Stimulated activated naive B cell treated with anti-CD40 and anti-IgM and Interleukin-4, amounts not matched to agents 10 μg/mL and 1 μg/mL and 100 μg/mL, for 72 hours (primary cell): ENCODE measurements at places on chromosomes 2 and 18.

DNA sequence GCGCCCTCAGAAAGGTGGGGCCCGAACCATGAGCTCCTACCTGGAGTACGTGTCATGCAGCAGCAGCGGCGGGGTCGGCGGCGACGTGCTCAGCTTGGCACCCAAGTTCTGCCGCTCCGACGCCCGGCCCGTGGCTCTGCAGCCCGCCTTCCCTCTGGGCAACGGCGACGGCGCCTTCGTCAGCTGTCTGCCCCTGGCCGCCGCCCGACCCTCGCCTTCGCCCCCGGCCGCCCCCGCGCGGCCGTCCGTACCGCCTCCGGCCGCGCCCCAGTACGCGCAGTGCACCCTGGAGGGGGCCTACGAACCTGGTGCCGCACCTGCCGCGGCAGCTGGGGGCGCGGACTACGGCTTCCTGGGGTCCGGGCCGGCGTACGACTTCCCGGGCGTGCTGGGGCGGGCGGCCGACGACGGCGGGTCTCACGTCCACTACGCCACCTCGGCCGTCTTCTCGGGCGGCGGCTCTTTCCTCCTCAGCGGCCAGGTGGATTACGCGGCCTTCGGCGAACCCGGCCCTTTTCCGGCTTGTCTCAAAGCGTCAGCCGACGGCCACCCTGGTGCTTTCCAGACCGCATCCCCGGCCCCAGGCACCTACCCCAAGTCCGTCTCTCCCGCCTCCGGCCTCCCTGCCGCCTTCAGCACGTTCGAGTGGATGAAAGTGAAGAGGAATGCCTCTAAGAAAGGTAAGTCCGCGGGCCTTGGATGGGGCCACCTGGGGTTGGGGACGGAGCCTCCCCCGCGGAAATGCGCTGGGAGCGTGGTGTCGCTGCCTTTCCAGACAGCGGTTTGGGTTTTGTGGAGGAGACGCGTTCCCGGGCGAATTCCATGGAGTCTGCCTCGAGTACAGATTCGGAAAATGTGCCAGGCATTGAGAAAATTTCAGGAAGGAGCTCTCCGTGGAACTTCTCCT lies 559 bp downstream of the HOXD1 start:
- no peak for DNase-seq

- no peak for DNase-seq
Observed at GRCh38 chr2:233075141-233075965, 15.2 kb downstream of the INPP5D start.

DNA sequence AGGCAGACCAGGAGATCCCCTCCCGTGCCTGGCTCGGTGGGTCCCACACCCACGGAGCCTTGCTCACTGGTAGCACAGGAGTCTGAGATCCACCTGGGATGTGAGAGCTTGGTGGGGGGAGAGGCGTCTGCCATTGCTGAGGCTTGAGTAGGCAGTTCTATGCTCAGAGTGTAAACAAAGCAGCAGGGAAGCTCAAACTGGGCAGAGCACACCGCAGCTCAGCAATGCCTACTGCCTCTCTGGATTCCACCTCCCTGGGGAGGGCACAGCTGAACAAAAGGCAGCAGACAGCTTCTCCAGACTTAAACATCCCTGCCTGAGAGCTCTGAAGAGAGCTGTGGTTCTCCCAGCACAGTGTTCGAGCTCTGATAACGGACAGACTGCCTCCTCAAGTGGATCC lies 85.1 kb downstream of the UGP2 start:
- DNase-seq: no peak

GRCh38 chr2:102021779-102022178 lies 30.0 kb downstream of the IL1R2 start:
- DNase-seq: no peak

DNA sequence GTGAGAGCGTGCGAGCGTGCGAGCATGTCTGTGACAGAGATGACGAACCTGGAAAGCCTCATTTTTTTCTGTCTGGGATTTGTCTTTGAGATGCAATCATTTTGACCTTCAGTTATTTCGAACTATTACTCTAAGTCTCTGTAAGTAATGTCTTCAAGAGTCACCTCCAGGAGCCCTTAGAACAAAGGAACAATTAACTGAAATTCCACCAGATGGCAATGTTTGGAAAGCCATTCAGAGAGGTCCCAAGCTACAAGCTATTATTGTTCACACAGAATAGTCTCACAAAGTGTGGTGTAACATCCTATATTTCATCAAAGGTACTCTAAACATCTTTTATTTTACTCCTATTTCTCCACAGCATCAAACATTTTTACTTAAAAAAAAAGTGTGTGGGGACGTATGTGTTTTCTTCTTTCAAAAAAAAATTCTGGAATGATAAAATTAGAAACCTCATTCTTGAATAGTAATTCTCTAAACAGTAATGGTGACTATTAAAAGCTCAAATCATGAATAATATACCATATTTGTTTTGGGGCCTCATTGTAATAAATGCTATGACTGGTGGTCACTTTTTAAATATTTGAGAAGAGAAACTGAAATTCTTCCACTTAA lies 35.1 kb upstream of the MAPRE2 start:
- DNase-seq: no peak

- DNase-seq: no peak
Observed at GRCh38 chr2:20506201-20506685, 59.4 kb downstream of the RHOB start.

- no peak for DNase-seq
Observed at GRCh38 chr2:132279930-132280615, 118.3 kb upstream of the ANKRD30BL start.

- DNase-seq: no peak
Observed at GRCh38 chr2:222169346-222169745, 129.5 kb downstream of the PAX3 start.

DNA sequence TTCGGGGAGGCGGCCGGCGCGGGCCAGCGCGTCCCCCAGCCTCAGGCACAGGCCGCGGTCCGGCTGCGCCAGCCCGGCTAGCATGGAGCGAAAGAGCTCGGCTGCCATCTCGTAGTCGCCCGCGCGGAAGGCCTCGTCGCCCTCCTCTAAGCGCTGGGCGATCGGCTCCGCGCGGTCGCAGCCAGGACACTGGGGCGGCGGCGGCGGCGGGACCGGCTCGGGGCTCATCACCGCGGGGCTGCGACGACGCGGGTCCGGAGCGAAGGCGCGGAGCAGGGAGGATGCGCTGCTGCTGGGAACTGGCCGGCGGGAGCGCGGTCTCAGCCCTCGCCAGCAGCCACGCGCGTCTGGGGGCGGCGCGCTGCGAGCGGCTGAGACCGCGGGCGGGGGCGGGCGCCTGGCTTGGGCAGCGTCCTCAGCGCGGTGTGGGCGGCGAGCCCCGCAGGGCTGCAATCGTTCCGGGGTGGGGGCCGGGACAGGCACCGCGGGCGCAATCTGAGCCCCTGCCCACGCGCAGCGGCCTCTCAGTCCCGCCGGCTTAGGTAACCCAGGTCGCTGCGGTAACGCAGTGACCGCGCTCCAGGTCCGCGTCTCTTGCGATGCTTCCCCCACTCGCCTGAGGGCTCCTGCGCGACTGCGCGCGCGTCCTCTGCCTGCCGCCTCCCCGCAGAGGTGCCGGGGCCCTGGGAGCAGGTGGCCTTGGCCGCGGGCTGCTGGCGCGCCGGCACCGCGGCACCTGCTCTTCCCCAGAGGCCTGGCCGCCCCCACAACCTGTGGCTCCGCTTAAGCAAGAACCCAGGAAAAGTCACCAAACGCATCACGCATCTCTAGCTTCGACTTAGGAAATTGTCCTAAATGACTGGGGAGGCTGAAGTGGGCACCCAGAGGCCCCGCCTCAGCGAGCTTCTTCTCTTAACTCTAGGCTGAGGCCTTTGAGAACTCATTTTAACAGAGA lies at the start of gene LONRF2:
TSS of gene LONRF2 (minus strand) at position 636 of the 955 bp plus-strand sequence. CDS start at position 228, 408 bp downstream.
- DNase-seq: peak; percentile 15

DNA sequence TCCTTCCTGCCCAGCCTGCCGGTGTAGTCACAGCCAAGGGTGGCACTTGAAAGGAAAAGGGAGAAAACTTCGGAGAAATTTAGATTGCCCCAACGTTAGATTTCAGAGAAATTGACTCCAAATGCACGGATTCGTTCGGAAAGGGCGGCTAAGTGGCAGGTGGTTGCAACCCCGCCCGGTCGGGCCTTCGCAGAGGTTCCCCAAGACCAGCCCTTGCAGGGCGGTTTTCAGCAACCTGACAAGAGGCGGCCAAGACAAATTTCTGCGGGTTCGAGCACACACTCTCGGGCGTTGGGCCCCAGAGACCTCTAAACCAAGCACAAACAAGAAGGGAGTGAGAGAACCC lies 4.8 kb downstream of the ONECUT2 start:
- DNase-seq: no peak

DNA sequence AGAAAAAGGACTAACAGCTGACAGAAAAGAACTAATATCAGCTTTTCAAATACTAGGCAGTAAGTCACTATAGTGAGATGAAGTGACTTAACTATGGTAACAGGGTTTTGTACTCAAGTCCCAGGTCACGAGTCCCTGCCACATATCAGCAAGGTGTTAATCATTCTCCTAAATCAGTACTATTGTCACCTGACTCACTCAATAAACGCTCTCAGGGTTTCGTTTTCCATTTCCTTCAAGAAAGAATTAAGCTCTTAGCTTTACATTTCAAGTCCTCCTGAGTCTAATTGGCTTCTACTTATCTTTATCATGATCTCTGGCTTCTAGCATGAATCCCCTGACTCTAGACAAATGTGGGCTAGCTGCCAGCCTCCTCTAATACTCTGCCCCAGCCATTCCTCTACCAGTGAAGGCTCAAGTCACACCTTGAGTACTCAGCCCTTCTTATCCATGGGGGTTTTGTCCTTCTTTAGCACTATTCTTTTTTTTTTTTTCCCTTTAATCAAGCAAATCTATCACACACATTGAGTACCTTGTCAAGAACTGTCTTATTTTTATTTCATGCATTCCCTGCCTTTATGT lies 20.0 kb downstream of the BUB1 start:
- no peak for DNase-seq

DNA sequence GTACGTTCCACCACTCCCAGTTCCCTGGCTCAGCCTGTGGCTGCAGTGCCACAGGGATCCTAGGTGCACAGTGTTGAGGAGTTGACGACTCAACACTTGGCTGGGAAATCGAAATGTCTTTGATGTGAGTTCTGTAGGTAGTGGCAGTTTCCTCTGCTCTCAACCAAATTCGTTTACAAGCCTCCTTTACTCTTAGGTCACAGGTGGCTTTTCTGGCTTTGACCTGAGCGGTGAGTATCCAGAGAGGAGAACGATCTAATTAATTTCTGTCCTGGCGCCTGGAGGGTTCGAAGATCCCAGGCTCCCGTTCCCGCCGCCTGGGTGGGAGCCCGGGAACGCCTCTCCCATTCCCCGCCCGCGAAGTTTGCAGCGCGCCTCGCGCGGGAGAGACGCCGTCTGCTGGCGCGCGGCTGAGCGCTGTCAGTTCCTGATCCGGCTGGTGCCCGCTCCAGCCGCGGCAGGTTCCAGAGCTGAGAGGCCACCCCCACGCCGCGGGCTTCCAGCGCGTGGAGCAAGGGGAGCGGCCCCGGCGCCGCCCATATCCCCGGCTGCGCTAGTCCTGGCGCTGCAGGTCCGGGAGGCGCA lies at the start of gene LAMA3:
TSS of gene LAMA3 (plus strand) at position 423 of the 585 bp plus-strand sequence. CDS start 231 bp downstream, outside the sequence.
- DNase-seq: no peak

DNA sequence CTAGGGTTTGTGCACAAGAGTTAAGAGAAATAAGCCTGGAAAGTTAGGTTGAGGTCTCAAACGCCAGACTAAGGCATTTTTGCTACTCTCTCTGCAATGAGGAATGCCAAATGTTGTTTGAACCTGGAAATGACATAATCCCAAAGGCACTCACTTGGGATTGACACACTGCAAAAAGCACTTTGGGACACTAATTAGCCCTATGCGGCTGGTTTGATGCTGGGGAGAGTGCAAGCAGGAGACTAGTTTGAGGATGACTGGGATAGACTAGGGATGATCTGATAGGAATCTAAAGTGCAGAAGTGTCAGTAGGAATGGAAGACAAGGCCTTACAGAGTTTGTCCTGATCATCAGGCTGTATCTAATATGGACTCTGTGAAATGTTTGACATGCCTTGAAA lies 469.0 kb downstream of the SLC4A3 start:
- DNase-seq: no peak

DNA sequence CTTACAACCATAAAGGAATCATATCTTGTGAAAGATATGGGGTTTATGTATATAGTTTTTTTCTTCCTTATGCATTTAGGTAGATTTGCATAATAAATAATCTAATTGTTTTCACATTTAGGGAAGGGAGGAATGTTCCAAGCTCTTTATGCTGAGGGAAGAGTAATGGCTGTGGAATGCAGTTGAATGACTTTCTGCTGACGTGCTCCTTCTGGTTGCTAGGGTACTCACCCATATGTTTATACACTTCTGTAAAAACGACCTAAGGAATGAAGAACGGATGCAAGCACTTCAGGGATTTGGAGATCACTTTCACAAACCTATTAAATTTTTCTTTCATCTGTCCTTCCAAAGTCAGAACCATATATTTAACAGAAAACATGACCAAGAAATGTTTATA lies 29.2 kb upstream of the PPP4R1 start:
- no peak for DNase-seq

DNA sequence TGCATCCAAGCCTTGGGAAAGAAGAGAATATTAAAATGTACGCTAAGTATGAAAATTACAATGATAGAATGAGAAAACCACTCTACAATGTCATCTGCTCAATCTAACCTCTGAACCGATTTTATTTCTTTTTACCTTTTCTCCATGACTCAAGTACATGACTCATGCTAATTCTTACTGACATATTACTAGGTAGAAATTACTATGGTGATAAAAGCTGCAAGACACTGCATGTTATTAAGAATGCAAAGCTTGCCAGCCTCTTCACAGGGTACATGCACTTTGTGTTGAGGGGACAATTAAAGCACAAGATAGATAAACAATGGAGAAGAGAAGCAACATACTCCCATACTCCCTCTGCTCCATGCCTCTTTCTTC lies 20.7 kb downstream of the SFT2D3 start:
- DNase-seq: no peak

DNA sequence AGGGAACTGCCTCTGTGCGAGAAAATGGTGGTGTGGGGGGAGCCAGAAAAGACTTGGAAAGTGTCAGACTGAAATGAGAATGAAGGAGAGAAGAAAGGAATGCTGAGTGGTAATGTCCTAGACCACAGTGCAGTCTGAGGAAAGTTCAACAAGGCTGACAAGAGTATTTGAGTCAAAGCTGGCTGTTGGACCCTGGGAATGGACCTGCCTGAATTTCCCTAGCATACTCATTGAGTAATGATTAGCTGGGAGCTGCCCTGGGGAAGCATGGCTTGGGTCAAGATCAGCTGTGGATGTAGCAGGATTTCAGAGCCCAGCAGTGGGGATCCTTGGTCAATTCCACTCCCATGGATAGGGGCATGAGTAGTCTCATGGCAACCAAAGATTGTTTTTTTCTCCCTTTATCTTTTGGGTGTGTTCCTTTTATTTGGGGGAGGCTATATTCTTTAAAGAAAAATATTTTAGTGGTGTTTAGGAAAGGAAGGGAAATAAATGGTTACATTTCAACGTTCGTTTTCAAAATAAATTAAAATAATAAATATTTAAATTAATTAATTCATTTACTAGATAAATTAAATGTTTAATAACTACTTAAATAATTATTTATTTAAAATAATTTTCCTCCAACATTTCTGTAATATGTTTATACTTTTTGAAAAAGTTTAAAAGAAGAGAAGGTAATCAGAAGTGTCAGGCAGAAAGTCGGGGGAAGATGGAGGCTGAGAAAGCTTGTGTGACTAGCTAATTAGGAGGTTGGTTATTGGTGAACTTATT lies 15.9 kb upstream of the LHCGR start:
- no peak for DNase-seq
